RCC 7860 (cell line): ENCODE measurements at places on chromosomes 2 and 18.
A peak's percentile ranks its signal among the peaks of the same experiment; 100 is the strongest.

DNA sequence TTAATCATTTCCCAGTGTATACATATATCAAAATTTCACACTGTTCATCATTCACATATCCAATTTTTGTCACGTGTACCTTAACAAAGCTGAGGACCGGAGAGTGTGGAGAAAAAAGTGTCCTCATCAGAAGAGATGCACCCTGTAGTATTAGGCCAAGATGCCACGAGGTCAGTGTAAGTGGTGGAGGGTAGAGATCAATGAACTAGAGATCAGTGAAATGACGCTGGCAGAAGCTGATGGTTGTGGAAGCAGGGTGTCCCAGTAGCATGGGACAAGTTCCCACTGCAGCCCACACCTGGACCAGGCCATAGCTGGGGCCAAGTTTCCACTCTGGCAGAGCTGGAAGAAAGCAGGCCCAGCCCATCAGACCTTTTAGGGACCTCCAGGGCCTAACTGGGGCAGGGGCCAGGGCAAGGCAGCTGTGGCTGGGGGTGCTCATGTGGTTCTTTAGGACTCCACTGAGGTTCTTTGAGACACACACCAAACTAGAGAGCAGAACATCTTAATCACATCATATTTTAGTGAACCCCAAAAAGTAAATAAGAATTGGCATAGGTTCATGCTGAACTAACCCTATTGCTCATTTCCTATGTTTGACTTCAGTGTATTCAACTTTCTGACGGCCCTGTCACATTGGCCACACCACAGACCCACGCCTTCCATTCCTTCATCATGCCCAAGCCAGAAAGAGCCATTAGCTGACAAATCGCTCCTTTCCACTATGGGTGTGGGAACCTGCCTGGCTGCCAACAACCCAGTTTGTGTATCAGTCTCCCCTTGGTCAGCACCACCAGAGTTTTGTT is 21.6 kb upstream of the GPR55 start:
- no peak for DNase-seq

DNA sequence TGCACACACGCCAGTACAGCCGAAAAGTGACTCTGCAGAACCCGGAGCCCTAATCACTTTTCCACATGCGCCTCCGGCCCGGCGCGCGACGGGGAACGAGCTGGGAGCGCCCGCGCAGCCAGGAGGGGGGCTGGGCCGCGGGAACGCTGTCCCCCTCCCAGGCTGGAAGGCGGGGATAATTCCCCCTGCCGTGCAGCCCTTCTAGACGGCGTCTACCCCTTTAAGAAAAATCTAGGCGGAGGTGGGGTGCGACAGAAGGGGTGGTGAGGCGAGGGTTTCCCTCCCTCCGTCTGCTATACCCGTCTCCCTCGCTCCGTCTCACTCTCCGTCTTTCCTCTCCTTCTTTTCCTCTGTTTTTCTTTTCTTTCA is 2.4 kb downstream of the CYP26B1 start:
- DNase-seq: no peak

GRCh38 chr2:152372438-152372984 is 37.5 kb downstream of the FMNL2 start:
- DNase-seq: no peak

GRCh38 chr18:22703883-22704585 is 229.1 kb upstream of the RBBP8 start:
- DNase-seq: peak; percentile 23

DNA sequence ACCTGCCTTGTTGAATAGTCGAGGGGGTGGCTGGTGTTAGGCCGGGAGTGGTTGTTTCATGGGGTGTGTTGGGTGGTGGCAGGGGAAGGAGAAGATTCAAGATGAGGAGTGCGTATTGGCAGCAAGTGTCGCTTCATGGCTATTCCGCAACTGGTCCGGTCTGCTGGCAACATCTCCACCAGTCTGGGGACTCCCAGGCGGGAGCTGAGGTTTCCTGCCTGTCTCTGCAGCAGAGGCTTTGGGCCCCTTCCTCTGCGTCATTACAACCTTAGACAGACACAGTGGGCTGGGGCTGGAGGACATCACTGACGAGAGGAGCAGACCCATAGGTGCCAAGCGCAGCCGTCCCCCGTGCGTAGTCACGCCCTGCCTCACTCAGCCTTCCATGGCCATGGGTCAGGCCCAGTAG is 64.0 kb upstream of the MCFD2 start:
- DNase-seq: no peak
